Pancreas (tissue), 10 donors: ENCODE measurements at places on chromosomes 2 and 18.
A peak's percentile ranks its signal among the peaks of the same experiment; 100 is the strongest.

GRCh38 chr2:128721096-128721495 lies 402.4 kb upstream of the HS6ST1 start:
- no peak for DNase-seq

GRCh38 chr2:854460-854859 lies 96.2 kb upstream of the SNTG2 start:
- peak; percentile 60 for DNase-seq

- no peak for DNase-seq
These were observed 47.0 kb upstream of the CABLES1 start for GRCh38 chr18:23088310-23088709.

- DNase-seq, result no peak
These were observed 175.2 kb downstream of the SH3RF3 start for GRCh38 chr2:109304242-109304641.

GRCh38 chr2:111936881-111937280 lies 38.5 kb downstream of the MERTK start:
- no peak for DNase-seq

- no peak for DNase-seq
These were observed 135.8 kb downstream of the TPO start for GRCh38 chr2:1548910-1549673.

GRCh38 chr2:60973705-60974104 lies 43.8 kb upstream of the PEX13 start:
- DNase-seq, result no peak

- no peak for DNase-seq
These were observed 187.1 kb downstream of the DYSF start for GRCh38 chr2:71640489-71640888.

- no peak for DNase-seq
These were observed 89.1 kb upstream of the GCFC2 start for GRCh38 chr2:75799859-75800258.

DNA sequence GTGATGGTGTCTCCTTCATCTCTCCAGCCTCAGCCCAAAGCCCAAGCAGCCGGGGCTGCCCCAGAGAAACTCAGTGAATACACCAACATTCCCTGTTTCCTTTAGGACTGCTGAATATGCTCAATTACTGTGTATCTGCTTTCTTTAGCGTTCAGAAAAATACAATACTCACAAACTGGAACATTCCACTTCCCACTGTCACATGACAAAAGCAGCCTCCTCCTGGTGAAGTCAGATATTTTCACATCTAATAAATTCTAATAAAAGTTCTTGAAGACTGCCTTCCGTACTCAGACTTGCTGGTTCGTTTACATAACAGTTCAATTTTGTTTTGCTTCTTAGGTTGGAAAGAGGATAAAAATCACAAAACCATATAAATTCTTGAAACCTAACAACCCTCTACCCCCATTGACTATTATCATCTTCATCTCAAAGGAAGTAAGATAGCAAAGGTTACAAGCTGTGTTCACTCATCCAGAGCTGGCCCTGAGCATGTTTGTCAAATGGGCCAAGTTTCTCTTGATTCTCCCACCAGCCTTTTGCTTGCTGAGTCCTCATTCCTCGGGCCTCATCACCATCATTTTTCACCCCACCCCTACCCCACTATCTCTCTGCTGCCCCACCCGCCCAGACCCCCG lies 190.8 kb upstream of the HNRNPA3 start:
- DNase-seq, result no peak
